ENCODE measurements at places on chromosomes 1 and 21. TPM values are rescaled to one million over a fixed set of nuclear protein-coding genes. Genes with fewer than 3 reads are reported as not detected.

DNA sequence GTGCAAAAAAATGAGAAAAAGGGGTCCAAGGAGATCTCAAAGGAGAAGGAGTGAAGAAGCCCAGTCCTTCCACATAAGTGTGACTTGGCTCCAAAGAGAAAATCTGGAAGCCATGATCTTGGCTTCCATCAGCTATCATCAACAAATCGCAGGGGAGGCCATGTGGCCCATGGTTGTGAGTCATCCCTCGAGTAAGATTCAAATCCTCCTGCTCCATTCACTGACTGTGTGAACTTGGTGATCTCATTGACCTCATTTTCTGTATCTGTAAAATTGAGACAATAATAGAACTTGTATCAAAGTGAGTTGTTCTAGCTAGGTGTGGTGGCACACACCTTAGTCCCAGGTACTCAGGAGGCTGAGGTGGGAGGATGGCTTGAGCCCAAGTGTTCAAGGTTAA is 79.1 kb upstream of the OLIG2 start:
- no peak for DNase-seq

DNA sequence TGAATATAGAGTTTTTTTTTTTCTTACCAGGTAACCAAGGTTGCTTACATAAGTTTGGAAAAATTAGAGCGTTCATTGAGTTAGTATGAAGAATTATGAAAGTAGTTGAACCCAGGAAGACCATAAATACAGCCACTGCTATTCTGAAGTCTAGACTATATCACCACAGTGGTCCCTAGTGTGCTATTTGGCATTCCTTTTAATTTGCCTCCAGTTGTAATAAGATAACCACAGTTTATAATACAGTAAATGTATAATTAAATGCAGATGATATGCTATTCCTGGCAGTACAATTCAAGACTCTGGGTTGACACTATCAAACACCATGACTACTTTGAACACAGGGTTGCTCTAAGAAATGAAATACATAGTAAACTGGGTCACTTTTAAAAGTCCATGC is 270.5 kb downstream of the BRINP2 start:
- DNase-seq, result no peak

Gene CCDC28B
- 4.4 TPM for total RNA-seq

DNA sequence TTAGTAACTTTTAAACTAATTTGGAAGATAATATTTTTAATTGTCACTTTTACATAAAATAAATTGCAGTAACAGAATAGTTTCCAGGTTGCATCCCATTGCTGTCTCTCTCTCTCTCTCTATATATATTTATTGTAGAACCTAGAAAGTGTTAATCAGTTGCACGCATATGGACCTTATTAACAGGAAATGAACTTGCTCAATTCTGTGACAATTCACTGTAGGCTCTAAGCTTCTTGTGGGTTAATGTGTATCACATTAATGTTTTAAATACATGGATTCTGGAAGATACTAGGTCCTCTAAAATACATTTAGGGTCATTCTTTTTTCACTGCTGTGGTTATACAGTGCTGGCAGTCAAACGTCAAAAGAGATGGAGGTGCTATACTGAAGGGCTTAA is 33.1 kb downstream of the LRRC71 start:
- DNase-seq, result no peak

- no peak for DNase-seq
These were observed 84.0 kb downstream of the RAVER2 start for GRCh38 chr1:64828829-64829228.

DNA sequence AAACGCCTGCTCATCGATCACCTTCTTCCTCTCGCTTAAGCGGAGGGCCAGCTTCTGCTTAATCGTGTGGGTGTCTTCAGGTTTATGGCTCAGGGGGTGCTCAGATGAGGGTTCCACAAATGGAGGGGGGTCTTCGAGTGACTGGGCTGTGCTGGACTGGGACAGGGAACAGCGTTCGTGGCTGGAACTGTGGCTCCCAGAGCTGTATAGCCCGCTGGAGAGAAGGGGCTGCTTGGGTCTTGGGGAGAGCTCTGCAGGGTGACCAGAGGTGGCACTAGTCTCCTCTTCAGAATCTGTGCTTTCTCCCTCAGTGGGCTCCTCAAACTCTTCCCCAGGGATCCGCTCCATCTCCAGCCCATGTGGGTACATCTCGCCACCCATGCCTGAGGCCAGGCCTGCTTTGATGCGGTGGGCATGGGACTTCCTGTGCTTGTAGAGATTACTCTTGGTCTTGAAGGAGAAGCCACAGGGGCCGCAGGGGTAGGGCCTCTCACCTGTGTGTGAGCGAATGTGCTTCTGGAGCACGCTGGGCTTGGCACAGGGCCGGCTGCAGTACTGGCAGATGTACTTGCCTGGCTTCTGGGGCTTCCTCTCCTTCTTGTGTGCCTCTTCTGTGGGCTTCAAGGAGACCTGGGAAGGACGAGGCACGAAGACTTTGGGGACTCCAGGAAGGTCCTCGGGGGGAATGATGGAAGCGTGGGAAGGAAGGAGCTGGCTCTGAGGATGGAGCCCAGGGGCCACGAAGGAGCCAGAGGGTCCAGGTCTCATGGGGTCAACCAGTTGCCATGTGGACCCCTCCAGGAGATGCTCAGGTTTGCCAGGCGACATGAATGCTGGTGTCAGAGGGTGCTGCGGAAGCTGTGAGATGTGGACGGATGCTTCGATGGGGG is 99.4 kb upstream of the EDN2 start:
- no peak for DNase-seq

Gene E2F2
- total RNA-seq, result 9.0 TPM

Gene S100A12
- total RNA-seq, result not detected

GRCh38 chr21:42231756-42232155 is 12.8 kb downstream of the ABCG1 start:
- DNase-seq, result no peak

Gene SERPINC1
- not detected for total RNA-seq

Gene RWDD3
- total RNA-seq, result 11.3 TPM

- DNase-seq, result no peak
These were observed 633.0 kb downstream of the SMYD3 start for GRCh38 chr1:245873883-245874671.

Gene OR1C1
- not detected for total RNA-seq

Gene COL11A1
- not detected for total RNA-seq

Measured in PC-9 (cell line).